Stimulated activated memory B cell treated with anti-CD40 and anti-IgM and Interleukin-4, amounts not matched to agents 10 μg/mL and 1 μg/mL and 100 μg/mL, for 72 hours (primary cell): ENCODE measurements at places on chromosomes 1 and 21.

DNA sequence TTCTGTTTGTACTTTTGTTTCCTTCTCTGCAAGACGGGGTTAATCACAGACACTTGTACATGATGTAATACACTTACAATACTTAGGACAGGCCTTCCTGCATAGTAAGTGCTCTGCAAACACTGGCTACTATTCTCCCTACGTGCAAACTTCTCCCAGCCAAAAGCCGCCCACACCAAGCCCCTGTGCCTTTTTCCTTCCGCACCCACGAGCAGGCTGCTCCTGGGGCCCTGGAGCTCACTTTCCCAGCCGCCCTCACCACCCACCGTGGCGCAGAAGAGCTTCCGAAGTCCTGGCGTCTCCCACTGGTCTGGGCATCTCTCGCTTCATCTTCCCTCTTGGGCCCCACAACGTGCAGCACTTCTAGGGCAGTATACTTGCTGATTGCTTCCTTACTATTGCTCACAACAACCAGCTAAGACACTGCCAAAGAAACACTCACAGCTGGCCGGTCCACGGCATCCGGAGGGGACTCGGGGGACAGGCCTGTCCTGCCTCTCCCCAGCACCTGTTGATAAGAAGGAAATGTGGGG, 22.5 kb upstream of the GPR157 start:
- ATAC-seq, result no peak

GRCh38 chr1:206591226-206591625, 21.0 kb downstream of the EIF2D start:
- no peak for ATAC-seq

DNA sequence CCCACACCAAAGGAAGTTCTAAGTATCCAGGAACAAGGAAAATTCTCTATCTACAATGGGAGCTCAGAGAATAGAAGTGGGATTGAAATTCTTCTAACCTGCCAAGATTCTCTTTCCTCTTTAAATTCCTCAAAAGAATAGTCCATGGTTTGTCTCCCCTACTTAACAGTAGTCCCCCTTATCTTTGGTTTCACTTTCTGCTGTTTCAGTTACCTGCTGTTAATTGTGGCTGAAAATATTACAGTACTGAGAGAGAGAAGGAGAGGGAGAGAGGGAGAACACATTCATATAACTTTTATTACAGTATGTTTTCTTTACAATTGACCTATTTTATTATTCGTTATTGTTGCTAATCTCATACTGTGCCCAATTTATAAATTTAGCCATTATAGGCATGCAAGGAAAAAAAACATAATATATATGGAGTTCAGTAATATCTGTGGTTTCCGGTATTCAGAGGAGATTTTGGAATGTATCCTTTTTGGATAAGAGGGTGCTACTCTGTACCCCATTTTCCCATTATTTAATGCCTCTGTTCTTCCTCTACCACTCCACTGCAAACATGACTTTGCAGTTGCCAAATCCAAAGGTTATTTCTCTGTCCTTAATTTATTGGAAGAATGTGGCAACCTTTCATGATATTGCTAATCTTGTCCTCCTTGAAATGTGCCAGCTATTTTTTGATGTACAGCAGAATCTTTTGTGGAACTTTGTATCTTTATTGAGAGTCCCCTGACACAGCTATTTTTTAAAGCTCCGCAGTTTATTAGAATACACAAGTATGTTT, 68.0 kb downstream of the USP25 start:
- ATAC-seq, result no peak

GRCh38 chr1:228463009-228463558, 24.1 kb upstream of the RNF187 start:
- no peak for ATAC-seq

DNA sequence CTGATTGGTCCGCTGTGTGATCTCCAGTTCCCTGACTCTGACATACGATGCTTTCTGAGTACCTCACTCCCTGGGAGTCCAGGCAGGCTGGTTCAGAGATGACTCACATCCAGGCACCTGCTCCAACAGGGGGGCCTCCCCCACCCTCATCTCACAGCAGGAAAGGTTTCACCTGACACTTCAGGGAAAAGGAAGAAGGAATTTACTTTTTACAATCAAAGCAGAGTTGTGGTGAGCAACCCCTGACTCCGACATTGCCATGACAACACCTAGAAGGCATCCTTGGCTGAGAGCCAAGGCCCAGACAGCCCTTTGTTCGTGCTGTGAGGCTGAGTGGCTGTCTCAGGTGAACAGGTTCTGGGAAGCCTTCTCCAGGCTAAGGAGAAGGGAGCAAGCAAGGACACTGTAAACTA, 164.6 kb upstream of the GJB5 start:
- no peak for ATAC-seq

DNA sequence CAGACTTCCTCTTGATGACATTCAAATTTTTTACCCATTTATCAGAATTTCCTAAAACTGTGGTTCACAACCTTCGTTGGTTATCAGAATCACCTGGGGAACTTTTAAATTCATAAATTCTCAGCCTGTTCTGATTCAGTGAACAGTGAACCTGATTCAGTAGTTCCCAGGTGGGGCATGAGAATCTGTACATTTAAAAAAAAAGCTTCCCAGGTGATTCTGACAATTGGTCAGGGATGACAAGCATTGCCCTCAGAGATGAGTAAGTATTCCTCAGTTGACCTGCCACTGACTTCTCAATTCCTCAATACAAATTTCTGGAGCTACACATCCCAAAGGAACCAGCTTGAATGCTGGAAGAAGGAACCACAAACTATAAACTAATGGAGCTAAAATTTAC, 23.5 kb upstream of the CR2 start:
- peak; percentile 67 for ATAC-seq

DNA sequence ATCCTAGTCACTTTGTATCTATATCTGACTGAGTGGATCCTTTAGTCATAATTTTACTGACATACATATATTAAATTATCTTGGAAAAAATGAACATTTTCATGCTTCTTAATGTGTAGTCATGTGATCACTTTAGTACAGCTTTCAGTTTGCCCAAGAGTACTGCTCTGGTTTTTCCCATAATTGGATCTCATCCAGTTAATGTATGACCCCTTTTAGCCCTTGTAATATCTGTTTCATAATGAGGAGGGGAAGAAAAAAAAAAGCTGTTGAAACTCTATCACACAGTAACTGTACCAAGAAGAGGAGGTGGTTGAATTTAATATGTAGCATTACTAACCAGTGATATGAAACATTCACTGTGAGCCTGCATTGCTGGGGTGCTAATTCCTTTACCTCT, 328.7 kb downstream of the PTPRC start:
- no peak for ATAC-seq

DNA sequence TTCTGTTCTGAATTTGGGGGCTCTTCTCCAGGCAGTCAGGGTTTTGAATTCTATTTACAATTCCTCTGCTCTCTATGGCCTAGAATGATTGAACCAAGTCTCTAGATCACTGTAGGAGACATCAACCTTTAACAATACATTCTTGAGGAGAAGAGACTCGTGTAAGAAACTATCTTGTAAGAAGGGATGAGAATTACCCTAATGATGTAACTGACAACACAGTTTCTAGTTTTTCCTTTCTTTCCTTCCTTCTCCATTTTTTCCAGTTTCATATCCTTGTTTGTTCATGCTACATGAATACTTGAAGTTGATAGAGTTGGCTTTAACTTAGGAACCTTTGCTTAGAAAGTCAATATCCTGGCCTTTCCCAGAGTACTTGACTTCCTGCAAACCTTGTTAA, 1.3 kb upstream of the ATP1A1 start:
- ATAC-seq, result no peak
